ENCODE measurements at places on chromosomes 16 and 17.

DNA sequence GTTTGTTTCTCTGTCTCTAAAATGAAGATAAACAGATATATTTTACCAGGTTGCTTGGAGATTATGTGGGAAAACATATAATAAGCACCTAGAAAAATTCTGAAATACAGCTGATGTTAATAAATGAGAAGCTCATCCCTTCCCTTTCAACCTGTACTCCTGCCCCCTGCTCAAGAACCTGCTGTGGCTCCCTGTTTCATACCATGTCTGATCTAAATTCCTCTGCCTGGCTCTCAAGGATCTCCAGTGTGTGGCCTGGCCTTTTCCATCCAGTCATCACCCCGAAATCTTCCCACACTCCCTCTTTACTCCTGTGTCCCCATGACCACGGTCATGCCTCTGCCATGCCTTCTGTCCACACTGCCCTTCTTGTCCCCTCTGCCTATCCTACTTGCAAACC, 19.4 kb upstream of the DLX4 start:
- no peak for DNase-seq

DNA sequence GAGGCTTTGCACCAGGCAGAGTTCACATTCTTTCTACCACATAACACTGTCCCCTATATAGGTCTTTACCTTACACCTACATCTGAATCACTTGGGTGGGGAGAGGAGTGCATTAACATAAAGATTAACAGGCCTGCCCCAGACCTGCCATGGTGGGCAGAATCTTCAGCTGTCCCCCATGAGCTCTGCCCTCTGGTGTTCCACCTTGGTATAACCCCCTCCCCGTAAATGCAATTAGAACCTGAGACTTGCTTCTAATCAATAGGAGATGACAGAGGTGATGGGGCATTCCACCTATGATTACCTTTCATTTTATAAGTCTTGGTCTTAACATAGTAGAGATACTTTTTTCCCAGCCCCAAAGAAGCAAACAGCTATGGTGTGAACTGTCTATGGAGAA, 20.4 kb upstream of the GRIN2A start:
- DNase-seq, result no peak

DNA sequence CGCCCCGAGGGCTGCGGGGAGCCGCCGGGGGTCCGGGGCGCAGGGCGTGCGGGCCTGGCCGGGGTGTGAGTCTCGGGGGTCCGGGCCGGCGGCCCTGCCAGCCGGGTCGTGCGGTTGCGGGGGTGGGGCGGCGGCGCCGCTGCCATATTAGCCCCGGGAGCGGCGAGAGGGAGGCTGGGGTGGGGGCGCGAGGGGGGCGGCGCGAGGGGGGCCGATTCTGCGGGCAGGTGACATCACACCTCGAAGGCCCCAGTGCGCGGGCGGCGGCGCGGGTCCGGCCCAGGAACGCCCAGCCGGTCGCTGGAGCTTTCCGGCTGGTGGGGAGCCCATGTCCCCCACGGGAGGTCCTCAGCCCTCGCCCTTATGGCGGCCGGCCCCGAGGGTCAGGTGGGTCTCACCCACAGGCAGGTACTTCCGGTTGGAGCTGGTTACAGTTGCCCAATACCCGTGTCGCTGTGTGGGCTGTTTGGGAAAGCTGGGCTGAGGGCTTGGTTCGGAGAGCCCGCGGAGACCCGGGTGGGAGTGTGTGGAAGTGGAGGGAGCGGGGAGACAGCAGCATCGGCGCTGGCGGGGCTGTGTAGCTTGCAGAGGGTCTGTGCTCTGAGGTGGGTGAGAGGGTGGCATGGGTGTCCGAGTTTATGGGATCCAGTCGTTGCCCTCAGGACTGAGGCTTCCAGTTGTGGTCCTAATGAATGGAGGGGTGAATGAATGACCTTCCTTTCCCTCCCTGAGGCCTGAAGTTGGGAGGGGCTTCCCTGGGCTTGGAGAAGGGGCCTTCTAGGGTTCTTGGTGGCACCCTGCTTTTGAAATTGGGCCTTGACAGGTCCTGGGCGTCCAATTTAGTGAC, 804 bp downstream of the ATP6V0C start:
- DNase-seq, result no peak

- no peak for DNase-seq
These were observed 13.9 kb downstream of the HSDL1 start for GRCh38 chr16:84131117-84131516.

GRCh38 chr17:10115536-10115932, 82.9 kb downstream of the GAS7 start:
- no peak for DNase-seq

DNA sequence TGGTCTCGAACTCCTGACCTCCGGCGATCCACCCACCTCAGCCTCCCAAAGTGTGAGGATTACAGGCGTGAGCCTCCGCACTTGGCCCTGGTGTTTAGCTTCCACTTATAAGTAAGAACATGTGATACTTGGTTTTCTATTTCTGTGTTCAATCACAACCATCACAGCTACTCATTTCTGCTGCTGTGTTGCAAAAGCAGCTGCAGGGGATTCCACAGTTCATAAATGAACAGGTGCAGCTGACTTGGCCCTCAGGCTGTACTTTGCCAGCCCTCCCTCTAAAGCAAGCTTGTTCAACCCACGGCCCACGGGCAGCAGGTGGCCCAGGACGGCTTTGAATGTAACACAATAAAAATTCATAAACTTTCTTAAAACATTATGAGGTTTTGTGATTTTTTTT, 79.2 kb downstream of the SLC39A11 start:
- peak; percentile 61 for DNase-seq

- DNase-seq, result peak; percentile 87
These were observed at the start of gene ZNF48 for GRCh38 chr16:30395155-30395991. Gene ZNF48 (plus strand): TSS chr16:30395420. CDS start chr16:30395795, 375 bp downstream.

DNA sequence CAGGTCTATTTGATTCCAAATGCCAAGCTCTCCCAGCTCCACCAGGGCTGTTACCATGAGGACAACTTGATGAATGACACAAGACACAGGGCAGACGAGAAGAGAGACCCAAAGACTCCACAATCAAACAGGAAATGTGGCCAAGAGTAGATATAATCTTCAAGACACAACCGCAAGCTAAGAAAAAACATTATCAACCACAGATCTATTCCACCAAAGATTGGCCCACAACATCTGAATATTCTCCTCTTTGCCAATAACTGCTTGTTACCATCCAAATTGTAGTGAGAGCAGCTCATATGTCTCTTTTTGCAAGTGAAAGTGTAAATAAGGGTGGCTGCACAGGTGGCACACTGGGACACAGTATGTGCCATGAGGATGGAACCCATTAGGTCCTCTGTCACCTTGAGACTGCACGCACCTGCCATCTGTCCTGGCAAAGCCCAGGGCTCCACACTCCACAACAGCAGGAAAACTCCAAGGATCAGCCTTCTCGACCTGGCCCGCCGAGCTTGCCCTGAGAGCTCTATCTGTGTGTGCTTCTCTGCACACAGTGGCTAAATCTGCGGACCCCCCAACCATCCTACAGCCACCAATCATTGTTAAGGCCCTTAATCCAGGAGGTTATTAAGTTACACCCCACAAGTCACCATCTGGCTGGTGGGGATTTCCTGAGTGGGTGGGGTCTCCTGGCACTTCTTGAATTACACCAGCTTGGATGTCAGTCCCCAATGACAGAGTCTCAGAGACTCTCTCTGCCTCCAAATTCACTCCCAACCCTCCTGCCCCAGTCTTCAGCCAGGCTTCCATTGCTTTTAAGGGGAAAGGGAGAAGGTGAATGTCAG, 50.5 kb downstream of the DYNLRB2 start:
- no peak for DNase-seq

DNA sequence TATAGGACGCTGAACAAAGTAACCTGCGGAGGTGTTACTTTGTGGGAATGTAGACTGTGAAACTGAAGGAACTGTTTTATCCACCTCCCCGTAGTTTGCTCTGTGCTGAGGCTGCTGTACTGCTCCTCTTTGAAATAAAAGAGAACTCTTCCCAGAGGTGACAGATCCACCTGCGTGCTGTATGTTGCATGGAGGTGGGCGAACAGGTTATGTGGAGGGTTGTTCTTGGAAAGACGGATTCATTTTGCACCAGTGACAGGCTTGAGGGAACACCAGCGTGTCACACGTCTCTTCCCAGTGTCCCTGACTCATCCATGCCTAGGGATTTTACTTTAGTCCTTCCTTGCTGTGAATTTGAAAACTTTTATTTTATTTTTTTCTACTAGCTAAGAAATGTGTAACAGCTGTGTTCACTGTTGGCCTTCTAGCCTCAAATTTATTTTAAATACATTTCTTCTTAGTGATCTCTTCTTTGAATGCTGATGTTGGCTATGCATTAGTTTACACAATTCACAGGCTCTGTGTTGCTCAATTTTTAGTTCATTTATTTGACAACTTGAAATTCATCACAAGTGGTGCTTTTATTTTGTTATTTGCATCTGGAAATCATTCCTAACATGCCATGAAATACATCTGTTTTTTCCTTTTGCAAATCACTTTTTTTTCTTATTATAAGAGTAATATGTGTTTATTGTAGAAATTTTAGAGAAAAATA, 512.4 kb downstream of the CDH13 start:
- DNase-seq, result no peak

DNA sequence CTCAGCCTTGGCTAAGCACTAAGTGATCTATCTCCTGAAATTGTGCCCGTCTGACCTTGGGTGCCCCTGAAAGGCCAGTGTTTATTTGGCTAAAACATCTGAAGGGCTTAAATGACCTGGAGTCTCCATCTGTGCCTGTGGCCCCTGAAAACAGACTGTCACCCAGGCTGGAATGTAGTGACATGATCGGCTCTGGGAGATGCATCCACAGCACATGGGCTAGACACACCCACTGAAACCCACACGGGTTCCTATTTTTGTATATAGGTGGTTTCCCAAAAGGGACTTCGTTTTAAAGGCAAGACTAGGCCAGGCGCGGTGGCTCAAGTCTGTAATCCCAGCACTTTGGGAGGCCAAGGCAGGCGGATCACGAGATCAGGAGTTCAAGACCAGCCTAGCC, 13.5 kb downstream of the CEP295NL start:
- DNase-seq, result no peak

DNA sequence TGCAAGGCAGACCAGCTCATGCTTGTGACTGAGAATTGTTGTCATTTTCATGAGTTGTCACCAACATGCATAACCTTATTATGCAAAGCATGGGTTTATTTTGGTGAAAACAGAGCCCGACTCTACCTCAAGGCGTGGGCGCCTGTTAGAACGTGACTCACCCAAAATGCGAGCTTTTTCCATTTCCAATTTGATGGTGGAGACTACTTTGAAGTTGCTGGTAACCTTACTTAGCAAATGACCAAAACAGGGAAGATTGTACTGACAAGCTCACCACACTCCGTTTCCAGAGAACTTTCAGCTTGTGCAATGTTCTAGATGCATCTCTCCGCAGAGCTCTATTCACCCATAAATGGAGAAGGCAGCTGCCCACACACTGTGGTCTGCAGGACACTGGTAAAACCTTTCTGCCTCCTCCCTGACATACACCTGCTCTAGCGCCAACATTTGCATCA, 284.5 kb downstream of the MAF start:
- DNase-seq, result no peak

GRCh38 chr16:85557083-85557970, 55.8 kb upstream of the GSE1 start:
- no peak for DNase-seq

DNA sequence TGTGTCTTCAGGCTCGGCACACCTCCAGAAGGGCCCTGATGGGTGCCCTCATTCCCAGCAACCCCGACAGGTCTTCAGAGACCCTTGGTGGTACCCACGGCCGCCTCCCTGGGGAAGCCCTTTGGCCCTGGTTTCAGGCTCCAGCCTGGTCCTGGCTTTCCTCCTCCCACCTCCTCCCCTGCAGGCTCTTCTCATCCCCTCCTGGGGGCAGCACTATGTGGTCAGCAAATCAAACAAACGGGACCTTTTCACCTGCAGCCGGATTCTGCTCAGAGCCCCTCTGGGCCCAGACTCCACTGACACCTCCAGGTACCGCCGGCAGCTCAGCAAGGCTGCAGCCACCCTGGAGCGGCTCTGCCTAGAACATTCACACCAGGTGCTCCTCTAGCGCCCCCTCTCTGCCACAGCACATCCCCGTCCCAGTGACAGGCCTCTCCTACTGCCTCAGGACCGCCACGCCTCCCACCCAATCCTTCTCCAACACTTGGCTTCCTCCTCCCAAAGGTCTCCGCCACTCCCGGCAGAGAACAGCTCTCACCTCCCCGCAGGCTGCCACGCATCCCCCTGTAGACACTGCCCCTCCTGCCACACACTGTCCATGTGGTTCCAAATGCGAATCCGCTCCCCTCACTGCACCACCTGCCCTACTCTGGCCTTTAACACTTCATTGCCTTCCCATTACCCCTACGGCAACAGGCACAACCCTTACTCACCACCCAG, 12.0 kb downstream of the CORO7 start:
- peak; percentile 28 for DNase-seq

DNA sequence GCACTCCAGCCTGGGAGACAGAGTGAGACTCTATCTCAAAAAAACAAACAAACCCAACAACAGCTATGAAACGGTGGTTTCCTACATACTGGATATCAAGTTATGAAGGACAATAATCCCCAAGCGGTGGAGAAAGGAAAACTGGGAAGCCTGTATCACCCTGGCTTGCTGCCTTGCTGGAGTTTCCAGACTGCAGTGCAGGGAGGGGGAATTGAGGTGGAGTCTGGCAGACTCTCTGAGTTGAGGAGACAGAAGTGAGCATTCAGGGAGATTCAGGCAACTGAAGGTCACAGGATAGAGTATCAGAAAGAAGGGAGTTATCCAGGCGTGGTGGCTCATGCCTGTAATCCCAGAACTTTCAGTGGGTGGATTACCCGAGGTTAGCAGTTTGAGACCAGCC, 11.9 kb downstream of the QRICH2 start:
- DNase-seq, result no peak

DNA sequence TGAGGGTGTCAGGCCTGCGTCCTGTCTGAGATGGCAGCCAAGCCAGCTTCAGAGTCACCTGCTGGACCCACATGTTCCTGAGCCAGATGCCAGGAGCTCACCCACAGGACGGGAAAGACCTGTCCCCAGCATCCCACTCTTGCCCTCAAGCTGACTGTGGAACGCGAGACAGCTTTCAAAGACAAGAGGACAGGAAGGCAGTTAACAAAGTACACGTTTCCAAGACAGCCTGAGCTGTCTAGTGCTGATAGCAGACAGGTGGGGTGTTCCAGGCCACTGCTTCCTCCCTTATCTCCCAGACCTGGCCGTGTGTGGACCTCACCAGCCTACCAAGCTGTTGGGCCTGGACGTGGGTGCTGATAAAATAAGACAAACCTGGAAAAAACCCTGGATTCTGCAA, 13.2 kb downstream of the CMTM3 start:
- no peak for DNase-seq

DNA sequence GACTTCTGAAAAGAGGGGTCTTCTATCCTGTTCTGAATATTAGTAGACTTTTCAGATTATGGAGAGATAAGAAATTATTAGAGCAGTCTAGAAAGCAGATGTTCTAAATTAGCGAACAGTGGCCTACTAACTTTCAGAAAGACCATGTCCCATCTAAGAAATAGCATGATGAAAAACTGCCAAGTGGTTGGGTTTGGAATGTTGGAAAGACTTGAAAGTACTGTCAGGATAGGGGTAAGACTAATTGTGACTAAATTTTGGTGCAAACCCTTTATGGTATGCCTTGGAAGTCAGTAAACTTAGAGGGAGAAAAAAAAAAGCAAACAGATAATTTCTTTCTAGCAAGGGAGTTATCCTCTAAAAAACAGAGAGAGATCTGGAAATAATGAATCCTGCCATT, 41.1 kb downstream of the TANGO6 start:
- no peak for DNase-seq
